ENCODE measurements at places on chromosomes 1 and 21.

GRCh38 chr1:222618880-222619596 lies 1.1 kb downstream of the MIA3 start:
- peak; percentile 63 for DNase-seq

GRCh38 chr1:21608798-21609197 lies 60.4 kb downstream of the RAP1GAP start:
- DNase-seq = no peak

- DNase-seq = no peak
Observed at GRCh38 chr1:3034162-3034561, 12.9 kb downstream of the ACTRT2 start.

GRCh38 chr1:87799451-87799850 lies 470.8 kb downstream of the LMO4 start:
- DNase-seq = no peak

DNA sequence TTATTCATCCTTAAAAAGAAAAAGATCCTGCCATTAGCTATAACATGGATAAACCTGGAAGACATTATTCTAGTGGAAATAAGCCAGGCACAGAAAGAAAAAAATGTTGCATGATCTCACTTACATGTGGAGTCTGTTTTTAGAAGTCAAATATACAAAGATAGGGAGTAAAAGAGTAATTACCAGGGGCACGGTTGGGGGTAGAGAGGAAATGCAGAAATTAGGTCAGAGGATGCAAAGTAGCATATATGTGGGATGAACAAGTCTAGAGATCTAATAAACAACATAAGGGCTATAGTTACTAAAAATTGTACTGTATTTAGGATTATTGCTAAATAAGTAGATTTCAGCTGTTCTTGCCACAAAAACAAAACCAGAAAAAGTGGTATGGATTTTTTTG lies 61.4 kb upstream of the CD53 start:
- no peak for DNase-seq

GRCh38 chr1:212638492-212639151 lies 30.1 kb downstream of the ATF3 start:
- no peak for DNase-seq

DNA sequence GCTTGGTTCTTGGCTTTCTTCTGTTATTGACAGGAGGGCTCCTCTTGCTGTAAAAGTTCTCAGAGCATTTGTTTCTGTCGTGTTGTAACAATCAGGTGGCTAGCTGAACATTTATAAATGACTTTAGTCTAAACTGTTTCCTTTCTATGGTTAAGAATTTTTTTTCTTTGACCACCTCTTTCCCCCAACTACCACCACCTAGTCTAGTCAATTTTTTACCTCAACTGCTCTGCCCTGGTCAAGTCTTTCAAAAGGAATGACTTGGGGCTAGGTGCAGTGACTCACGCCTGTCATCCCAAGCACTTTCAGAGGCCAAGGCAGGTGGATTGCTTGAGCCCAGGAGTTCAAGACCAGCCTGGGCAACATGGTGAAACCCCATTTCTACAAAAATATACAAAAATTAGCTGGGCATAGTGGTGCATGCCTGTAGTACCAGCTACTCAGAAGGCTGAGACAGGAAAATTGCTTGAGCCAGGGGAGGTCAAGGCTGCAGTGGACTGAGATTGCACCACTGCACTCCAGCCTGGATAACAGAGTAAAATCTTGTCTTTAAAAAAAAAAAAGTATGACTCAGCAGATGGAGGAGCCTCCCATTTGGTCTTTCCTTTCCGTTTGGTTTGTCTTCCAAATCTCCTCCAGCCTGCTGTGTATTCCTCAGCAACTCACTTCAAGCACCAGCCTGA lies 40.7 kb downstream of the MAP3K21 start:
- no peak for DNase-seq

DNA sequence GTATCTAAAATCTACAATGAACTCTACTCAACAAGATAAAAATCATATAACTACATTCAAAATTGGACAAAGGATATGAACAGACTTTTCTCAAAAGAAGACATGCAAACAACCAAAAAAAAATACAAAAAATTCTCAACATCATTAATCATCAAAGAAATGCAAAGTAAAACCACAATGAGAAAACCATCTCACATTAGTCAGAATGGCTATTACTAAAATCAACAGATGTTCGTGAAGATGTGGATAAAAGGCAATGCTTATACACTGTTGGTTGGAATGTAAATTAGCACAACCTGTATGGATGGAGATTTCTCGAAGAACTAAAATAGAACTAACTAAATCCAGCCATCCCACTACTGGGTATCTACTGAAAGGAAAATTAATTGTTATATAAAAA lies 1080.8 kb downstream of the AMY1C start:
- no peak for DNase-seq

DNA sequence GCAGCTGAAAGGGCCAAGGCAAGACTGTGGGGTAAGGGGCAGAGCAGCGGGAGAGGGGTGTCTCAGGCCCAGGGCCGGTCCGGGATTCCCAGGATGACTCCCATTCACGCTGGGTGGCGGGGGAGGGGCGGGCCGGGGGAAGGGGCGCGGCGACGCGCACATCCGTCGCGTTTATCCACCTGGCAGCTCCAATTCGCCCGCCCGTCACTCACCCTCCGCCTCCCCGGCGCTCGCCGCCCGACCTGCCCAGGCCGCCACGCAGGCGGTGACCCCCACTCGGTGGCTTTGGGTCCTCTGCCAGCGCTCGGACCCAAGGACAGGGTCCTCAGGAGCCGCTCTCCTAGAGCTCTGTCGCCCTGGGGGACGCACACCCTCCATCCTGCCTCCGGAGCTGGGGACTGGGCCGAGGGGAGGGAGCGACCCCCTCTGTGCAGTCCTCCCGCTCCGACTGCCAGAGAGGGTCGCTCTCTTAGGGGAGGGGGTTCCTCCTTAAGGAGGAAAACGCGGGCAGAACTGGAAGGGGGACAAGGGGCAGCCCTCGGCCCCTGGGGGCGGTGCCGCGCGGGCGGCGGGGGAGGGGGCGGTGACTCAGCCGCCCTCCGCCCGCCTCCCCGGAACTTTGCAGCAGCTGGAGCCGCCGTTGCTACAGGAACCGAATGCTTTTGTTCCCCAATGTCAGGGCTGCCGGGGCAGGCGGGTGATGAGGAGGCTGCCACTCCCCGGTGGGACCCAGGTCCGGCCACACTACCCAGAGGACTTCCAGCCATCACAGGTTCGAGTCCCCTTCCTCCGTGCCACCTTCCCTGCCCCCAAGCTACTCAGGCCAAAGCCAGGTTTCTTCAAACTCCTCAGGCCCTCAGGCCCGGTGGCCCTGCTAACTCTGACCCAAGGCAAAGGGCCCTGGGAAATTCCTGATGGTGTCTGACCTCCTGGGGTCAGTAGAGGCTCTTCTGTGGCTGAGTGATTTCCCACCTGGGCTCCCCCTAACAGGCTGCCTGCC lies 3.4 kb downstream of the ADGRB2 start:
- DNase-seq = peak; percentile 87

- no peak for DNase-seq
Observed at GRCh38 chr1:169527001-169527400, 41.3 kb upstream of the SLC19A2 start.

- no peak for DNase-seq
Observed at GRCh38 chr1:171233183-171233582, 15.1 kb upstream of the FMO1 start.

GRCh38 chr1:17752356-17752755 lies 2.8 kb upstream of the ACTL8 start:
- no peak for DNase-seq

DNA sequence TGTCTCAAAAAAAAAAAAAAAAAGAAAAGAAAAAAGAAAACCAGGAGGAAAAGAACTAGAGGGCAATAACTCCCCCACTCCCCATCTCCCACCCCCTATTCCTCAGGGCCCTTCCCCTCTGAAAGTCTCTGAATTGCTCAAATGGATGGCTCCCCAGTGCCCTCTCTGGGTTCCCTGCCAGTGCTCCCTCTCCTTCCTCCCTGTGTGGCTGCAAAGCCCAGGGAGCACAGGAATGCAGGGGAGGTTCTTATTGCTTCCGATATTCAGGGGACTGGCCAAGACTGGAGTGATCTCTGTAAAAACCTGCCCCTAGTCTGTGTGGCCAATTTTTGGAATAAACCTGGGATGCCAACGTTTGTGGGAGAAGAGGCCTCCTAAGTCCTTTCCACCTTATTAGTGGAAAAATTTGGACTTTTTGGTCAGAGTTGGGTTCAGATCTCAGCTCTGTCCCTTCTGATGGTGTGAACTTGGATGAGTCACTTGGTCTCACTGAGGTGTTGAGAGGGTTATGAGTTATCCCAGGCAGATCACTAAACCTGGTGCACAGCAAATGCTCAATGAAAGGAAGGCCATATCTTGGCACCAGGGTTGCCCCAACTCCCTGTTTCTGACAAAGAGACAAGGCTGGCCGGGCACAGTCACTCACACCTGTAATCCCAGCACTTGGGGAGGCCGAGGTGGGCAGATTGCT lies 13.4 kb upstream of the ARHGEF10L start:
- DNase-seq = no peak

DNA sequence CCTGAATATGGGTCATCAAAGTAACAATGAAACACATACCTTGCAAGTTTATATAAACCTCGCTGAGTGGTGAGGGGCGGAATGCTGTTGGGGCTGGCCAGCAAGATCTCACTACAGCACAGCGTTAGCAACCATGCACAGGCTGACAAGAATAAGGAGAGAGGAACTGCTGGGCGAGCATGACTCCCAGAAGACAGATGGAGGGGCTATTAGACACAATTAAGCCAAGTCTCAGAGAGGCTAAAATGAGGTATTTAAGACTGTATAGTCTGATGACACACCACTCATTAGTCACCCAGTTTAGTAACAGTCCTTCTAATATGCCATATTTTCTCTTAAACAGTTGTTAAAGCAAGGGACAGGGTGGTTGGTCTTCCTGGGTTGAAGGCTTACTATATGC lies 340.2 kb upstream of the NR5A2 start:
- DNase-seq = no peak

DNA sequence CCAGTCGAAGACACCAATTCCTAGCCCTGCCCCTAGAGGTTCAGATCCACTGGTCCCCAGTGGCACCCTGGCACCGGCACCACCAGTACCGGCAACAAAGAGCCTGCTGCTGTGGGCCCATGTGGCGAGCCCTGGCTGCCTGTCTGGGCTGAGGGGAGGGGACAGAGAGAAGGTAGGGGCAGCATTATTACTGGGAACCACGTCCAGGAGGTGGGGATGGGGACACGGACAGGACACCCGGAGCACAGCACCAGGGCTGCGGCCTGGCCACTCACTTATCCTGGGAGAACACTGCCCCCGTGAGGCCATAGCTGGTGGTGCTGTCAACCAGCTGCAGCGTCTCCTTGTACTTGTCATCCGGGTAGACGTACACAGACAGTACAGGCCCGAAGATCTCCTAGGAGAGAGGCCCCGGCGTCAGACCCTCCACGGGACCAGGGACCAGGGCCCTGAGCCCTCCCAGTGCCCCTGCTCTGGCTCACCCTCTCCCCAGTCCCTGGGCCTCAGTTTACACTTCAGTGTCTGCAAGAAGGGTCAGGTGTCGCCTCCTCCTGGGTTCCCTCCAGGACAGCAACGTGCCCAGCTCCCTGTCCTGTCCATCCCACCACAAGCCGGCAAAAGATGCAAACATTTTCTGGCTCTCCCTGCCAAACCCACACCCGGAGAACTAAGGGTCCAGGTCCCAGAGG lies 15.8 kb upstream of the TAS1R2 start:
- DNase-seq = peak; percentile 88

- no peak for DNase-seq
Observed at GRCh38 chr1:82065916-82066315, 265.2 kb downstream of the ADGRL2 start.

GRCh38 chr1:87615901-87616300 lies 287.2 kb downstream of the LMO4 start:
- no peak for DNase-seq

DNA sequence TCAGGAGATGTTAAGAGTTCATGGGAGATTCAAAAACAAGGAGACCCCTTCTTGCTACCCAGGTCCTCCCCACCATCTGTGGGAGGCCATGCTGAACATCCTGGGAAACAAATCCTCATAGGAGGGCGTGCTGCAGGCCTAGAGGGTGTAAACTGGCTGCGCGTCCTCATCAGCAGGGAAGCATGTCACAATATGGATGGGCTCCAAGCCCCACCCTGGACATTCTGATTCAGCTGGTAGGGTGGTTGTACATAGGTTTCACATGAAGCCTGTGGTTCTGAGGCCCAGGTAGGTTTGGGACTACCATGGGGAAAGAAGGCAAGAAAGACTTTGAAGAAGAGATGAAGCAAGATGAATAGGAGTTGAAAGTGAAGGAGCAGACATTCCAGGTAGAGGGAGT lies 44.6 kb upstream of the IFNLR1 start:
- no peak for DNase-seq

Measured in activated effector memory CD4-positive, alpha-beta T cell treated with anti-CD3 and anti-CD28 coated beads, Interleukin-2, amount 50 U/mL, for 16 hours (primary cell).